ENCODE measurements at places on chromosomes 4 and X.
A peak's percentile ranks its signal among the peaks of the same experiment; 100 is the strongest.

DNA sequence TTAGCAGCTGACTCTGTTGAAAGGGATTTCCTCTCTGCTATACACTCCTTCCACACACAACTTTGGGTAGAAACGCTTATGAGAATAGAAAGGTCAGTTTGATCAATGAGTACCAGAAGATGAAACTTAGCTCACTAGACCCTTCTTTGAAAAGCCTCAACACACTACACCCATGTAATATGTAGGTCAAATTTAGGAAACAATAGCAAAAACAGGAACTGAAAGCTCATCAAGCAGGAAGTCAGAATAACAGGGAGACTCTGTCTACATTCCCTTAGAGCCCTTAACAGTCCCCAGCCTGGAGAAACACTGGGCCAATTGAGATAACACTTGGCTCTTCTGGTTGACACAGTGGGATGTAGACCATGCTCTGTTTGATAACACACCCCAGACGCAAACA, 30.7 kb downstream of the SRPX2 start:
- DNase-seq, result no peak

DNA sequence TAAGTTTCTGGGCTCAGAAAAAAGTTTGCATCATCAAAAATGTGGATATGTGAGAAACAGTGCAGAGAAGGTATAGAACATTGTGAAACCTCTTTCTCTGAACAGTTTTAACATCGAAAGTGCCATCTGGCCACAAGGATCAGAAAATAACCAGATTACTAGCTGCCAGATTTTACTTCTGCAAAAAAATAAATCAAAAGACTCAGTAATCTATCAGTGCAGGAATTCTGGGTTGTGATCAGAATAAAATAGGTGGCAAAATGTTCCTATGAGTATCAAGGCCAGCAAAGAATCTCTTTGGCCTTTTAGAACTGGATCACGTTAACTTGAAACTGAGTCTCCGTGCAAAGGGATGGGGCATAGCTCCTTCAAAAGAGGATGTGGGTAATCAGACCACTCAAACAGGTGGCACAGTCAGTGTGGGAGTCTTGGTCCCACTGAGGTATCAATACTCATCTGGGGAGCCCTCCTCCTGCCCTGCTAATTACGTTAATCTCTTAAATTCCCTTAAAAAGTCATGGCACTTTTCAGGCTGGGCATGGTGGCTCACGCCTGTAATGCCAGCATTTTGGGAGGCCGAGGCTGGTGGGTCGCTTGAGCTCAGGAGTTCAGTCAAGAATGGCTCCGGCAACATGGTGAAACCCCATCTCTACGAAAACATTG, 26.7 kb upstream of the RBM47 start:
- DNase-seq, result no peak

- no peak for DNase-seq
Observed at GRCh38 chr4:24671849-24672248, 87.5 kb upstream of the DHX15 start.

GRCh38 chr4:94435874-94436273, 15.9 kb upstream of the PDLIM5 start:
- no peak for DNase-seq

DNA sequence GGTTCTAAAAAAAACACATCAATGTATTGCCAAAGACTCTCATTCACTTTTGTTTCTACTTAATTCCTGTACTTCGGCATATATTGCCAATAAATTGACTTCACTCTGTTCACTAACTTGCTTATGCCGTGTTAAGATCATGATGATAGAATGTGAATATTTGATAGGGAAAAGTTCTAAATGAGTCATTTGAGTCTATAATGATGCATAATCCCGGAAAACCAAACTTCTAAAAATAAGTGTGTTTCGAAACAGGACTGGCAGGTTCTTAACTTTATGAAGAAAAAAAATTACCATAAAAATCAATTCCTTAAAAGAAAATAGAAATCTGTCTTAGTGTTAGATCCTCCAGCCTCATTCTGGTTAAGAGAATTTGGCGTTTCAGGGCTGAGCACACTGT, 387.5 kb upstream of the FTHL17 start:
- DNase-seq, result peak; percentile 4

GRCh38 chr4:122764821-122765215, 32.3 kb downstream of the BBS12 start:
- peak; percentile 93 for DNase-seq

DNA sequence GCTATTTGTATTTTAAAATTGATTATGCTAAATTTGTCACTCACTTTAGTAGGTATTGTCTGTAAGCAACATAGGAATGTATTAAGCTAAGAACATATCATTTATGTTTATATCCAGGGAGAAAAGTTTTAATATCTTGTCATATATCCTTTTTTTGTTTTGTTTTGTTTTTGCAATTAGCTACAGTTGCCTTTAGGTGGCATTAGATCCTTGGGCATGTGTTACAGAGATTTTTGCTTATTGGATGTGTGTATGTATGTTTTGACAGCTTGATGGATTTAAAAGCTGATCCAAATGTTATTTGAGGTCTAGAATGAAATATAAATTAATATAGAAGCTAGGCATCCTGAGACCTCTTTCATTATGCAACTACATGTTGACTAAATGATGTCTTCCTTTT, 36.1 kb upstream of the OTUD4 start:
- DNase-seq, result peak; percentile 51

DNA sequence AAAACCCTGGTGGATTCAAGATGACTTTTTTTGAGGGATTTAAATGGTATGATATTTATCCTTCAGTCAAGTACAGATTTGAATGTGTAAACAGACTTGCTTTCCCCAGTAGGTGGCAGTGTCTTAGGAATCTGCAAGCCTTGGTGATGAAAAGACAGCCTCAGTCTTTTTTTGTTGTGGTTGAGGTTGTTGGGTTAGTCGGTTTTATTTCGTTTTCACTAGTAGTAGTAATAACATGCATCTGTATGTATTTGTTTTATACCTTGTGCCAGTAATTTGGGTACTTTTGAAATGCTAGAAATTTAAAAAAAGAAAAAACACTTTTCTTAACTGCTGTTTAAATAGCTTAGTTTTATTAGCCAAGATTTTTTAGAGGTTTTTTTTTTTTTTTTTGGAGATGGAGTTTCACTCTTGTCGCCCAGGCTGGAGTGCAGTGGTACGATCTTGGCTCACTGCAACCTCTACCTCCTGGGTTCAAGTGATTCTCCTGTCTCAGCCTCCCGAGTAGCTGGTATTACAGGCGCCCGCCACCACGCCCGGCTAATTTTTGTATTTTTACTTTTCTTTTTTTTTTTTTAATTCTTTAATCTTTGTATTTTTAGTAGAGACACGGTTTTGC, 39.2 kb downstream of the COPS4 start:
- peak; percentile 77 for DNase-seq

- DNase-seq, result no peak
Observed at GRCh38 chrX:72137846-72138495, 6.3 kb upstream of the RTL5 start.

DNA sequence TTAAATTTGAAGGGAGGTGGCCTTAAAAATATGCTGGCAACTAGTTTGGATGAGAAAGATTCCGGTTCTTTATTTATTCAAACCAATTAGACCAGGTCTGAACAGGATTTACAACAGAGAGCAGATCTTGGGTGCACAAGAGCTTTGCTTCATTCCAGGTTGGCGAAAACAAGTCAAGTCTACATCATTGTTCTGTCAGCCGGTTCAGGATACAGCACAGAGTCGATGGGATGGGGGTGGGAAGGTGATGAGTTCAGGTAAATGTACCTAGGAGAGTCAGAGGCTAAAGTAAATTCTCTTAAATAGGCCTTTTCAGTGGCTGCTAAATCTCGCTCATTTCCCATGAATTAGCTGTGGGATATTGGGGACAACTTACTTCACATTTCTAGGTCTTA, 882 bp upstream of the STIM2 start:
- no peak for DNase-seq

- DNase-seq, result no peak
Observed at GRCh38 chr4:152239216-152239615, 296.7 kb downstream of the FBXW7 start.

GRCh38 chr4:55435141-55435841, 39.5 kb downstream of the TMEM165 start:
- peak; percentile 19 for DNase-seq

- DNase-seq, result no peak
Observed at GRCh38 chrX:80766916-80767315, 42.8 kb downstream of the BRWD3 start.

GRCh38 chr4:27024805-27025204, 164.2 kb downstream of the STIM2 start:
- no peak for DNase-seq

GRCh38 chrX:106170318-106170717, 2.2 kb downstream of the PWWP3B start:
- DNase-seq, result peak; percentile 1

DNA sequence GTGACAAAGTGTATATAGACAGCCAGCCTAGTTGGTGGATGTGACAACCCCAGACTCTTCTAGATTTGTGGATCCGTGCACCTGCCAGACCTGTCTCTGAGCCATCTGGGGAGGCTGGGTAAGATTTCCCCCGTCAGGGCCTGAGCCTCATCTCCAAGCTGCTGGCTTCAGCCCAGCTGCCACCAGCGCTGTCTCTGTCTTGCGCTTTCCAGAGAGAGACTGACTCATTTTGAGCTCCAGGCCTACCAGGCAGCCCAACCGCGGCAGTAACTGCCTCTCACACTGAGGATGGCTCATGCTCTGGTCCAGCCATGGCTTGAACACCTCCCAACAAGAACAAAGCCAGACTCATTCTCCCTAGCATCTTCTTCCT, 26.4 kb downstream of the NOP14 start:
- peak; percentile 37 for DNase-seq

- DNase-seq, result no peak
Observed at GRCh38 chr4:86600007-86600653, 6.0 kb downstream of the PTPN13 start.

DNA sequence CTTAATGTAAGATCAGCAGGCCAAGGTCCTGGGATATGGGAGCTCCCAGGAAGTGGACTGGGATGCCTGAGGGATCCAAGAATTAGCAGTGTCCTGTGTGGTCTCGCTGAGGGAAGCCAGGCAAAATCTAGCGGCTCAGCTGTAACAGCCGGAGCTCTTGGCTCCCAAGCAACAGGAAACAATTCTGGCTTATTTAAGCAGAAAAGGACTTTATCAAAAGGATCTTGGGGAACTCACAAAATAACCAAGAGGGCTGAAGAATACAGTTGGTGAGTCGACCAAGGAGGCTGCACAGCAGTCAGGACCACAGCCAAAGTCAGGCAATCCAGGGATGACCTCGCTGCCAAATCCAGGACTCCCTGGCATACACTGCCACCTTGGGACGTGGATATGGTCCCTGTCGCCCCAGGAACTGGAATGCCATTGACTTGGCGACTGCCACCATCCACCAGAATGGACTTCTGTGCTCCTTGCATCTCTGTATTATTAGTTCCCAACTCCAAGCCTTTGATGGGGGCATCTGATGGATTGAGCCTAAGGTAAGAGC, 165.3 kb upstream of the BCOR start:
- DNase-seq, result peak; percentile 68

GRCh38 chr4:186294160-186294559, 28.2 kb downstream of the F11 start:
- no peak for DNase-seq

DNA sequence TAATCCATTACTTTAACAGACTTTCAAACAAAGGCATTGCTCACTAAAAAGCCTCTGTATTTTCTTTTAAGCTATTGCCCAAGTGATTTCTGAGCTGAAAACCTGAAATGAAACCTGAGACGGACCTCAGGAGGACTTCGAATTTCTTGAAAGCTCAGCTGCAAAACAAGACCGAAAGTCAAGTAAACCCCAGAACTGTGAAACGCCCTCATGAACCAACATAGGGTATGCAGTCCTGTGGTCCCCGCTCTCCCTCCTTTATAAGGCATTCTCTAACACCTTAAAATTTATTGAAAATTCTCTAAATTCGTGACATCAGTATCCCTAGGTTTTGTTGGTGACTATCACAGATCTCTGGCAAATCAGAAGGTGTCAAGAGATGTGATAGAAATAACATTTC, 91.8 kb downstream of the SHISA3 start:
- DNase-seq, result no peak

DNA sequence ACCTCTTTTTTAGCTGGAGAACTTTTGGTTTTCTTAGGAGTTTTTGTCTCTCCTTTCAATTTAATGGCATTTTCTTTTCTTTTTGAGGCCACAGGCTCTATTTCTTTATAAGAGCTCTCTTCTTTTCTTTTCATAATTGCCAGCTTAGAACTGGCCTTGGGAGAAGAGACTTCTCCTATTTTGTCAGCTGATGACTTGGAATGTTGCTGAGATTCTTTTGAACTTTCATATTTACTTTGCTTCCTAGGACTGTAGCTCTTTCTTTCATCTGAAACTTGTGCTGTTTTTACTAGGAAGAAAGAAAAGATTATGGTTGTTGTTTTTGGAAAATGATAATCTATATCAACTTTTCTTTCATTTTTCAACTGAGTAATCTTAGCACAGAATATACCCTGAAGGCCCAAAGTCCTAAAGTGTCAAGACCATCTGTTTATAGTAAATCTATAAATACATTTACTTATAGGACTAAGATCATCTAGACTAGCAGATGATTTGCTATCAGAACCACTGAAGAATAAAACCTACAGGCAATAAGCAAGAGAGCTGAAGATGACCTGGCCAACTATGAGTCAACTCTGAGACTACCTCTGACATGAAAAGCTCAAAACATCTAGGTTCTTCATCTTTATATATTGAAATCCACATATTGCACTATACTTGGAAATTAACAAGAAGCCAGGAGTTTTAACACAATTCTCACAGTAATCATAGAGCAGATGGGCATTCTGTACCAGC, 45.6 kb downstream of the RFC1 start:
- DNase-seq, result peak; percentile 9

DNA sequence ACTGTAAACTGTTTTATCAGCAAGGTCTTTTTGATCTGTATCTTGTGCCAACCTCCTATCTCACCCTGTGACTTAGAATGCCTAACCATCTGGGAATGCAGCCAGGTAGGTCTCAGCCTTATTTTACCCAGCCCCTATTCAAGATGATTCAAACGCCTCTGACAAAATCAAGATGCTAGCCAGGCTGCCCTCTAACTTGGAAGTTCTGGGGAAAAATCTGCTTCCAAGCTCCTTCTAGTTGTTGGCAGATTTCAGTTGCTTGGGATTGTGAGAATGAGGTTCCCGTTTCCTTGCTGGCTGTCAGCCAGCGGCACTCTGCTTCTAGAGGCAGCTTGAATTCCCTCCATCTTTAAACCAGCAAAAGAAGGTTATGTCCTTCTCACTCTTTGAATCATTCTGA, 34.7 kb downstream of the LUZP4 start:
- DNase-seq, result peak; percentile 39

- DNase-seq, result no peak
Observed at GRCh38 chrX:148611993-148612392, 111.6 kb downstream of the AFF2 start.

Measured in fibroblast of skin of abdomen (primary cell).